Activated CD8-positive, alpha-beta memory T cell treated with anti-CD3 and anti-CD28 coated beads for 4 hours (primary cell): ENCODE measurements at places on chromosomes 12 and 14.

- DNase-seq, result no peak
Observed at GRCh38 chr14:51816031-51816430, 44.4 kb upstream of the GNG2 start.

GRCh38 chr14:34640826-34641225 is 10.9 kb upstream of the SNX6 start:
- DNase-seq, result no peak

GRCh38 chr12:60176891-60177290 is 581.1 kb downstream of the SLC16A7 start:
- DNase-seq, result no peak

- no peak for DNase-seq
Observed at GRCh38 chr14:54706769-54707168, 139.8 kb downstream of the SAMD4A start.

DNA sequence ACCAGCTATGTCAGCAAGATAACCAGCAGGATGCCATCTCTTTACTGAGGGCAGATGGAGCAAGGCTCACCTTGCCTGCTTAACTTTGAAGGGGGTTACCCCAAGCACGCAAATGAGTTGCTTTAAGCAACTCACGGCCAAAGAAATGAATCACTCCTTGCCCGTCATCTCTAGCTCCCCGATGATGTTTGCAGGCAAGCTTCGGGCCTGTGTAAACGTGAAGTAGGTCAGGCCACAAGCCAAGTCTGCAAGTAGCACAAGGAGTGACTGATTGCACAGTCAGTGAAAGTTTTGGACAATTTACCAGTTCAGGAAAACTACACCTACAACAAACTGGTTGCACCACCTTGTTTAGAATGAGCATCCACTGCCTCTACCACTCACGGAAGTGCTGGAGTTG is 699.7 kb upstream of the TBX3 start:
- DNase-seq, result no peak
